ENCODE measurements at places on chromosomes 2 and 18.

GRCh38 chr2:190932514-190932913, 51.9 kb downstream of the GLS start:
- no peak for DNase-seq

DNA sequence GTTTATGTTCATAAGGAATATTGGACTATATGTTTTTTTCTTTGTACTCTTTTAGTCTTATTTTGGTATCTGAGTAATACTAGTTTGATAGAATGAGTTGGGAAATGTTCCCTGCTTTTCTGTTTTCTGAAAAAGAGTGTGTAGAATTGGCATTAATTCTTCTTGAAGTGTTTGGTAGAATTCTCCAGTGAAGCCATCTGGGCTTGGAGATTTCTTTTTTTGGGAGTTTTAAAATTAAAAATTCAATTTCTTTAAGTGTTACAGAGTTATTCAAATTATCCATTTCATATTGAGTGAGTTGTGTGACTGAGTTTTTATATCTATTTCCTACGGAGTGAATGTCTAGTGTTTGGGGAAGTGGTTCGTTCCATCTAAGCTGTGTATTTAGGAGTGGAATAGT, 80.6 kb upstream of the HS6ST1 start:
- DNase-seq: no peak

GRCh38 chr2:204321027-204321800, 224.1 kb upstream of the PARD3B start:
- DNase-seq: no peak

DNA sequence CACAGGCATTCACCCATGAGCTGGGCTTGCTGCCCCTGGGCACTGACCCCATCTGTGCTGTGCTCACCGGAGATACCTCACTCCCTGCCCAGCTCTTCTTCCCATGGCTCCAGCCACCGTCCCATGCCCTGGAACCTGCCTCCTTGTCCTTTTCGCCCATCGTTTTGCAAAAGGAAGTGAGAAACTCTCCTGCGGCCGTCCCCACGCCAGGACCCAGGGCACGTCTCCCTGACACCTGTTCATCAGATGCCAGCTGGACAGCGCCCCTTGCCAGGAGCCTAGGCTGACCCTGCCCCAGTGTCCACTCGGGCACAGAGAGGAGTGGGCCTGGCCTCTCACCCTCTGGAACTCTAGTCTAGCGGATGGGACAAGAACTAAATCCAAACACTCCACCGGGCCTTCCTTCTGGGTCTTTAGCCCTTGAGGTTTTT, 238.6 kb downstream of the SEPTIN10 start:
- DNase-seq: no peak

DNA sequence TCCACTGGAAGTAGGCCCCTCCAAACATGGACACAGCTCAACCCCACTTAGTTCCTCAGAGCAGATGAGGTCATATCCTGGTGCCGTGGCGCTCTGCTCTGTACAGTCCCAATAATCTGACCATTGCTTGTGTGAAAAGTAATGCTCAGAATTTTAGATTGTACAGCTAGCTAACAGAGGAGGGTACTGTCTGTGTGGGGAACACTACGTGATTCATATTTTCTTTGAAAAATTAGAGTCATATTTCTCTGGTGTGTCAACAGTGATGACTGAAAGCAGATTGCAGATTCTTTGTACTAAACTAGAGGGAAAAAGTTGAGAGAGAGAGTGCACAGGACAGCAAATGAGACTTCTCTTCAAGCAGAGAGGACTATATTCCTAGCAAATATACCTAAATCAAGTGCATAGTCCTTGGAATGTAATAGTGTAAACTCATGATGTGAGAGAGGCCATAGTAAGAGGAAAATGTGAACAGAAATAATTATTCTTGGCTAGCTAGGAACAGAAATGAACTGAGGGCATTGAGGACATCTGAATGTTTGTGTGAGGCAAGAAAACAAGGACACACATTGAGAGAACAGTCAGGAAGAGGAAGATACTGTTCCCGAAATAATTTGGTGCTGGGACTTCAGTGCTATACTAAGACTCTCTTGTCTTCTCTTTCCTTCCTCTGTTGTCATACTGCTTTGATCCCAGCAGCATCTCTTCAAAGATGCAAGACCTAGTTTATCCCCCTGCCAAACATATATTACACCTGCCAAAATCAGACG, 157.0 kb upstream of the RND3 start:
- DNase-seq: no peak
